ENCODE measurements at places on chromosomes 1 and 21.

DNA sequence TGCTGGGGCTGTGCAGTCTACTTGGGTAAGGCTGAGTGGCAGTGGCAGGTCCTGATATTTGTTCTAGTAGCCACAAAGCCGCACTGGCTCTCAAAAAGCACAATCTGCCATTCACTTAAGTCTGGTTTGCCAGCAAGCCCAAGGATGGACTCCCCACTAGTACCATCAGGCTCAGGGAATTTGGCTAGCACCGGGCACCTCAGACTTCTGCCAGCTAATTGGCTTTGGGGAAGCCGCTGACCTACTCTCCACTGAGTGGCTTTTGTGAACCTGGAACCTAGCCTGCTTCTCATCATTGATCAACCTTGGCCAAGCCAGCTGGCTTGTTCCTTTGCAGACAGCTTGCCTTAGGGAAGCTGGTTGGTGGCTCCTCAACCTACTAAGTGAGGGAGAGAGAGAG is 83.1 kb downstream of the ESRRG start:
- no peak for DNase-seq

DNA sequence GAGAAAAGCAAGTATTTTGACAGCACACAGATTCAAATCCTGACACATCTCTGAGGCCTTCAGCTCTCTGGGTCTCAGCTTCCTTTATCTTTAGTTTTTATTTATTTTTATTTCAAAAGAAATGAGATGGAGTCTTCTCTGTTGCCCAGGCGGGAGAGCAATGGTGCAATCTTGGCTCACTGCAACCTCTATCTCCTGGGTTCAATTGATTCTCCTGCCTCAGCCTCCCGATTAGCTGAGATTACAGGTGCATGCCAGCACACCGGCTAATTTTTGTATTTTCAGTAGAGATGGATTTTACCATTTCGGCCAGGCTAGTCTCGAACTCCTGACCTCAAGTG is 19.1 kb upstream of the ATP2B4 start:
- DNase-seq, result no peak

- no peak for DNase-seq
Measured at GRCh38 chr1:47805018-47805417, 192.2 kb downstream of the TRABD2B start.

GRCh38 chr1:6515771-6516170 is 24.3 kb upstream of the PLEKHG5 start:
- no peak for DNase-seq

DNA sequence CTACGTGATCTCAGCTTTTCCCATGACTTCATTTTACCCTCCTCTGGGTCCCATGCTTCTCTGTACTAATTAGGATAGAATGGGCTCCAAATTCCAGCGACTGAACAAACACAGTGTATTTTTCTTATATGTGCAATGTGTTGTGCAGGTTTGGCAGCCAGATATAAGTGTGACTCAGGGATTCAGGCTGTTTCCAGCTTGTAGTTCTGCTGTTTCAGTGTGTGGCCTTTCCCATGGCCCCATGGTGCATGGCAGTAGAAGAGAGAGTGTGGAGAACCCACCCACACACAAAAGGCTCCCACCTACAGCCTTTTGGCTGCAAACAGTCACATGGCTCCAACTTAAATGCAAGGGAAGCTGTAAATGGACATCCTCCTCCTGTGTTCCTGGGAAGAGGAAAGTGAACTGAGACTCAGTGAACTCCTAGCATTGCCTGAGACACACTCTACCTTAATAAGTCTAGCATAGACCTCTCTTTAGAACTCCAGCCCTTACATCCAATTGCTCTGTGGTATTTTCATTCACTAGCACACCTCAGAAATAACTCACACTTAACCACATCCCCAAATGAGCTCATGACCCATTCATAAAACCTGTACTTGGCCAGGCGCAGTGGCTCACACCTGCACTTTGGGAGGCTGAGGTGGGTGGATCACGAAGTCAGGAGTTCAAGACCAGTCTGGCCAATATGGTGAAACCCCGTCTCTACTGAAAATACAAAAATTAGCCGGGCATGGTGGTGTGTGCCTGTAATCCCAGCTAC is 58.7 kb downstream of the KIAA0040 start:
- DNase-seq, result no peak

GRCh38 chr1:118862755-118863154 is 125.4 kb downstream of the TBX15 start:
- no peak for DNase-seq

- DNase-seq, result no peak
Measured at GRCh38 chr1:246856371-246856770, 75.4 kb downstream of the AHCTF1 start.

DNA sequence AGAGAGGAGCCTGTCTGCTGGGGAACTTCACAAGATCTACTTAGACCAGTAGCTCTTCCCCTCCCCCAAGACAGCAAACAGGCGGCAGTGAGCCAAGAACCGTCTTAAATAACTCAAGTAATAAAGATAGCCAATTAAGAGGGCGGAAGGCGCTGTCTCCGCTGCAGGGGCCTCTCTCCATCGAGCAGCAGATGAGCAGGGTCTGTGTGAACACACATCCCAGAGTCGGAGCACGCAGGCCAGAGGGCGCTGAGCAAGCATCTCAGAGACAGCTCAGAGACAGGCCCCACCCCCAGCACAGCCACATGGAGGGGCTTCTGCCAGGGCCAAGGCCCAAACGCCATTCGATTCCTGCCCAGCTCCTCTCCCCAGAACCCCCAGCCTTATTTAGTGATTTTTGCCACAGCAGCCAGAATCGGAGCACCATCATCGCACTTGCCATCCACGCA is 11.1 kb downstream of the IFFO2 start:
- DNase-seq, result no peak

GRCh38 chr1:115437196-115437595 is 99.1 kb upstream of the NGF start:
- no peak for DNase-seq

All from left lung (tissue), 14 donors.